Calu3 (cell line): ENCODE measurements at places on chromosomes 11 and 22. TPM values are rescaled to one million over a fixed set of nuclear protein-coding genes. Genes with fewer than 3 reads are reported as not detected.
A peak's percentile ranks its signal among the peaks of the same experiment; 100 is the strongest.

GRCh38 chr11:106186630-106187029 is 109.2 kb downstream of the AASDHPPT start:
- no peak for DNase-seq

DNA sequence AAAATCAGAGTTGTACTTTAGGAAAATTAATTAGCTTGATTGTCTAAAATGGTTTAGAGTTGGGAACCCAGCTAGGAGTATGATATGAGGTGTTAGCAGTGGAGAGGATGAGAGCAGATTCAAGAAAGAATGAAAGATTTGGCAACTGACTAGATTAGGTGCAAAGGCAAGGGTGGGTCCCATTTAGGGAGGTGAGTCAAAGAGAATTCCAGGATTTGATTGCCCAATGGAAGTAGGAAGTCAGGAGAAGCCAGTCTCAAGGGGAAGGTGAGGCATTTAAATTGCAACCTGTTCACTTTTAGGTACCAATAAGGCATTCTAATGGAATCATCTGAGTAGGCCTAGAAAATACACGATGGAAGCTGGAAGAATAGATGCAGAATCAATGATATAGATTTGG is 3.6 kb upstream of the CKAP5 start:
- DNase-seq, result no peak

DNA sequence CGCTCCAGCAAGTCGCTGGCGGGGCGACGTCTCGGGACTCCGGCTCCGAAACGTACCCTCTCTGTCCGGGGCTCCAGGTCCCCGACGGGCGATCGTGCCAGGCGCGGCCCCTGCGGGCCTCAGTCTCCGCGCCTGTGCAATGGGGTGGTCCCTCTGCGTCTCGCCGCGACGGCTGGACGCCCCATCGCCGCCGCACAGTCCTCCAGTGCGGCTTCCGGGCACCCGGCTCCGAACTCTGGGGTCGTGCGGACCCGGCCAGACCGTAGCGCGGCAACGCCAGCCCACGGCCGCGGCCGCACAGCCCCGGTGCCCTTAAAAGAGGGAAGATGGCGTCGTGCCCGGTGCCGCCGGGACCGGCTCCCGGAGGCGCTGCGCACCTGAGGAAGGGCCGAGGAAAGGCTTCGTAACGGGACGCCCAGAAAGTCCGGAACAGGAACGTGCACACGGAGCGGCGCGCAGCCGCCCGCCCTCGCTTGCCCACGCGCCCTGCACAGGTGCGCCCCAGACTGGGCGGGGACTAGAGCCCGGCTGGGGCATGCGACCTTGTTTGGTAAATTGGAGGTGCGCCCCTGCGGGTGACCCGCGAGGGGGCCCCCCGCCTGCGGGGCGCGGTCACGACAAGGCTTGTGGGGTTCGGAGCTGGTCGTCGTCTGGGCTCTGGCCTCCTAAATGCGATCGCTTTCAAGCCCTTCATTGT is 525 bp downstream of the BIK start:
- peak; percentile 58 for DNase-seq

DNA sequence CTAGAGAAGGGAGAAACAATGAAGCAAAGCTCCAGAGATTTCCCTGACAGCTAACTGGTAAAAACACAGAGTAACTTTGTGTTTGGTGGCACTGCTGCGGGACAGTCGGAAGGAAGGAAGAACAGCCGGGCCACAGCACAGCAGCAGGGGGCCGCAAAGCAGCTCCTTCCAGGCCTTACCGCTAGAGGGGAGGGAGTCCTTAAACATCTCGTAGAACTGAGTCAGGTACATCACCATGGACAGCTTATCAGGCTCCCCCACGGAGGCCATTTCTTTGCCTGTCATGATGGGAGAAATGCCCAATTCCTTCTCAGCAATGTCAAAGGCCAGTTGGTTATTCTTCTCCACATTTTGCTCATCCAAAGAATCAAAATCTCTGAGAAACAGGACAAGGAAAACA is 114.6 kb upstream of the BID start:
- DNase-seq, result no peak

- no peak for DNase-seq
Measured at GRCh38 chr11:87213444-87213843, 175.7 kb downstream of the TMEM135 start.

DNA sequence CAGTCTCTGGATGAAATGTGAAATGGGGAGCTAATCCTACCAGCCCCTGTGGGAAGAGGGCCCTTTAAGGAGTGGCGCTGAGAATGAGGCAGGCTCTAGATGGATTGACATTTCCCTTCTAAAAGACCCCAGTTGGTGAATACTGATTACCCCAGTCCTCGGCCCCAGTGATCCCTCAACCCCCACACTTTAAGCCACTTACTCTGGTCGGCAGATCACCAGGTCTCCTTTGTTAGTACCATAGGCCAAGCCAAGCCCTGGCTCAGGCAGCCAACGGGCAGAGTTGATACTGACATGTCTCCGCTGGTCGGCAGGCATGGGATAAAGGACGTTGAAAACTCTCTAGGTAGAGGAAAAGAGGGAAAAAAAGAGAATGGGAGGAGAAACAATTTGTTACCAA is 26.1 kb upstream of the CHRM4 start:
- no peak for DNase-seq

DNA sequence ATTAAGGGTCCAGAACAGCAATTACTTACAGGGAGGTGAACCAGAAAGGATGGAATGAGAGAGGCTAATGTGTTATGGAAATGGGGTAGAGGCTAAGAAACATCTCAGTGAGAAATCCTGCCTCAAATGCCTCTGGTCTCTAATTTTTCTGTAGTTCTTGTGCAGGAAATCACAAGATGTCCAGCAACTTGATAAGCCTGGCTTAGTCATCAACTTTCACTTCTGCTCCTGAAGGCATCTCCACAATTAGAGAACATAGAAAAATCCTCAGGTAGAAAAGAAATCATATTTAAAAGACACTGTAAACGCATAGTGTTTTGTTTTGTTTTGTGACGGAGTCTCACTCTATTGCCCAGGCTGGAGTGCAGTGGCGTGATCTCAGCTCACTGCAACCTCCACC is 18.7 kb downstream of the MRGPRX4 start:
- no peak for DNase-seq

GRCh38 chr22:30893434-30894370 is 74.9 kb downstream of the MORC2 start:
- no peak for DNase-seq

DNA sequence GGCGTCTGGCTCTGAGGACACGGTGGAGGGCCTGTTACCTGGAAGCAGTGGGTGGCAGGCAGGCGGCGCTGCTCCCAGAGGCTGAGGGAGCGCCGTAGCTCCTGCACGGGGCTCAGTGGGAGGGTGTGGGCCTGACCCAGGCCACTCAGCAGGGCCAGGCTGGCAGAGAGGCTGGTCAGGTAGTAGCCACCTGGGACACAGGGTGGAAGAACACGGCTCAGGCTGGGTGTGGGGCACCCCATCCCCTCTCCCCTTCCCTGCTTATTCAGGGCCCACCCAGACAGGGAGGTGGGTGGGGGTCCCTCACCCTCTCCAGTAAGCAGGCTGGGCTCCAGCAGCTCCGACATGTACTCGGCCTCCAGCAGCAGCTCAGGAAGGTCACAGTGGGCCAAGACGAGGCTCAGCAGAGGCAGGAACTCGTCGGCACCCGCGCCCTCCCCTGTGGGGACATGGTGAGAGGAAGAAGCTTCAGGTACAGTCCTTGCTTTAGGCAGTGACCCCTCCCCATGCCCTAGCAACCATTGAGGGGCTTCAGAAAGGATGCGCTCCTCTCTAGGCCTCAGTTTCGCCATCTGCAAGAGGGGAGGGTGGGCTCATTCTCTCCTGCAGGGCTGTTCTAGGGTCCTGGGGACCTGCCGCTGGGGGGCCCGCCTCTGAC is 2.9 kb downstream of the RIN1 start:
- no peak for DNase-seq

DNA sequence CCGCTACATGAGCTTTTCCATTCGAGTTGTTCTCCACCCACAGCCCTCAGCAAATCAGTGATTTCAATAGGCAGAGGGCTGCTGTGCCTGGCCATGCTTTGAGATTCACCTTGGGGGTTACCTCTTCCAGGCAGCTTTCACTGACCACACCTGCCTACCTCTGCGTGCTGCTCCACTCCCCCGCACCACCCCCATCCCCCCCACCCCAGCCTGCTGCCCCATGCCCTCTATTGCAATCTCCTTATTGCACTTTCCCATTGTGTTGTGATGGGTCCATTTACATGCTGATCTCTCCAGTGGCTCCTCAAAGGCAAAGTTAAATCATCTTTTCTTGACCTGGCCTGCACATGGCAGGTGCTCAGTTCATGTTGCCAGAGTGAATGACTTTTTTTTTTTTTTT is 18.0 kb upstream of the POLA2 start:
- no peak for DNase-seq

- DNase-seq, result no peak
Measured at GRCh38 chr11:47443817-47444216, 5.1 kb downstream of the RAPSN start.

DNA sequence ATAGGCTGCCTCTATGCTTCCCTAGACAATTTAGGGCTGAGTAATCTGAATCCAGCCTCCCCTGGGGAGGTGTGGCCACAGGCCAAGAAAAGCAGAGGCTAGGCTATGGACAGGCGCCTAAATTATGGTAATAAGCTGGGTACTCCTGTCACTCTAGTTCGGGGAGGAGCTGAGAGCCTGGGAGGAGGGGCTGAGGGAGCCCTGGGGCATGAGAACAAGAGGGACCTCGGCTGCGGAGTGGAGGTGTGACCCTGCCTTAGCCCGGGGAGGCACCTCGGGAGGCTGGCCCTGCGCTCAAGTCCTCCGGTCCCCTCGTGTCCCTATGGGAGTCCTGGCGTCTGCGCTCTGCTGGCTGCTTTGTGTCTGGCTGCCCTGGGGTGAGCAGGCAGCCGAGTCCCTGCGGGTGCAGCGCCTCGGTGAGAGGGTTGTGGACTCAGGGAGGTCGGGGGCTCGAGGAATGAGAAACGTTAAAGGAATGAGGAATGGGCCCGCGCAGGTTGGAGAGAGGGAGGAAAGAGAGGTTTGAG is at the start of gene OTOG:
TSS of gene OTOG (plus strand) at position 209 of the 527 bp plus-strand sequence. CDS start at position 323, 114 bp downstream.
- peak; percentile 30 for DNase-seq

DNA sequence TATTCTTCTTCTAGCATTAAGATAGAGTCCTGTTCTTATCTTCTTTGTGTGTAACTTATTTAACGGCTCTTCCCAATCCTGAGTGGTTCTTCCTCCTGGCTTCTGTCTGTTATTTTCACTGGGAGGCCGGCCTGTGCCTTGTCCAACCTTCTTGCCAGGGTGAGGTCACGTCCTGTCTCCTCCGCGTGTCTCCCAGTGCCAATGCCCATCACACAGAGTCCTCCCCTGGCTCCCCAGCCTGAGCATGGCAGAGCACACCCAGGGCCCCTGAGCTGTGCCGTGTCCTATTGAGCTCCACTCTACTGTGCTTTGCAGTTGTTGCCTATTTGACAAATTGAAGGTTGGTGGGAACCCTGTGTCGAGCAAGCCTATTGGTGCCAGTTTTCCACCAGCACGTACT is 487.3 kb downstream of the BRD1 start:
- DNase-seq, result no peak

- no peak for DNase-seq
Measured at GRCh38 chr22:49996119-49996517, 16.4 kb downstream of the IL17REL start.

DNA sequence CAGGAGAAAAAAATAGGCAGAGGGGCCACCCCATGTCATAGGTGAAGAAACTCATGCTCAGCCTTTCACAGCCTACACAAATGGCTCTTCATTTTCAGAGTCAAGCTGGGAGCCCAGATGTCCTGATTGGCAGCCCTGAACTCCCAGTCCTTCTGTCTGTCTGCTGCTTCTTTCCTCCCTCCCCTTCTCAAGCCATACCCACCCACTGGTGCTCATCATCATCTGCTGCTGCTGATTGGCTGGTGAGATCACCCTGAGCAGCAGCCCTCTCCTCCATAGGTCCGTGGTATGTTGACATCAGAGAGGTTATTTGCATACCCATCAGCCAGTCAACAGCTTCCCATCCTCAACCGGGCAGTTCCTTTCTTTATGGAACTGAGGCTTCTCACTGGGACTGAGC is 46.1 kb upstream of the PRDM11 start:
- no peak for DNase-seq

DNA sequence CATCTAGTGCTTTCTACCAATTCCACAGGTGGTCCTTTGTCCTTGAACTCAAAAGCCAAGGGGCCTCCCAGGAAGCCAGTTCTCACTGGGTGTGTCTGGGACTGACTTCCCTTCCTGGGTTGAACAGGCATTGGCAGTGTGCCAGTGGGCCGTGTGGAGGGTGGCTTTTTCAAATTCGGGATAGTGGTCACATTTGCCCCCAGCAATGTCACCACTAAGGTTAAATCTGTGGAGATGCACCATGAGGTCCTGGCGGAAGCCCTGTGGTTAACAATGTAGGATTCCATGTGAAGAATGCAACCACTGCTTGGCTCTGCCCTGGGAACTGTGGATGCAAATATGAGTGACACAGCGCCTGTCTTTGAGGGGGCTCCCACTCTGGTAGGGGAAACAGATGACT is 53.2 kb upstream of the MTNR1B start:
- DNase-seq, result no peak

GRCh38 chr11:127598476-127598875 is 597.9 kb upstream of the KIRREL3 start:
- no peak for DNase-seq

The MYOD1 gene
- total RNA-seq, result not detected in 2 replicates

The SCGB2A2 gene
- not detected in 2 replicates for total RNA-seq

The SPDYC gene
- not detected in 2 replicates for total RNA-seq

The PIH1D2 gene
- 1.6 and 2.2 TPM in 2 replicates for total RNA-seq

The GRAMD1B gene
- total RNA-seq, result 5.9 and 8.2 TPM in 2 replicates

The LGALS12 gene
- not detected in 2 replicates for total RNA-seq

The OR52I1 gene
- not detected in 2 replicates for total RNA-seq

The SLC37A2 gene
- 2.5 and 4.3 TPM in 2 replicates for total RNA-seq

The OR2AG1 gene
- not detected in 2 replicates for total RNA-seq

The SOX10 gene
- not detected in 2 replicates for total RNA-seq

The GRK2 gene
- total RNA-seq, result 69.8 and 71.3 TPM in 2 replicates

The MIOX gene
- 0.45 TPM in 1 of 2 replicates, not detected in the other for total RNA-seq

The TLCD5 gene
- 4.9 and 5.9 TPM in 2 replicates for total RNA-seq

The SMTN gene
- total RNA-seq, result 59.7 and 61.0 TPM in 2 replicates

The CENPM gene
- 46.7 and 69.3 TPM in 2 replicates for total RNA-seq

The P4HA3 gene
- total RNA-seq, result not detected in 2 replicates

The KIAA1671 gene
- total RNA-seq, result 63.1 and 67.4 TPM in 2 replicates

The OR51F2 gene
- total RNA-seq, result not detected in 2 replicates

The TRIM6 gene
- total RNA-seq, result 0.80 and 2.8 TPM in 2 replicates

The SEC14L2 gene
- 32.1 and 39.1 TPM in 2 replicates for total RNA-seq
